ENCODE measurements at places on chromosomes 13 and 19. TPM values are rescaled to one million over a fixed set of nuclear protein-coding genes. Genes with fewer than 3 reads are reported as not detected.

GRCh38 chr13:113634279-113635047 lies 23.5 kb downstream of the ATP4B start:
- peak; percentile 12 for DNase-seq

DNA sequence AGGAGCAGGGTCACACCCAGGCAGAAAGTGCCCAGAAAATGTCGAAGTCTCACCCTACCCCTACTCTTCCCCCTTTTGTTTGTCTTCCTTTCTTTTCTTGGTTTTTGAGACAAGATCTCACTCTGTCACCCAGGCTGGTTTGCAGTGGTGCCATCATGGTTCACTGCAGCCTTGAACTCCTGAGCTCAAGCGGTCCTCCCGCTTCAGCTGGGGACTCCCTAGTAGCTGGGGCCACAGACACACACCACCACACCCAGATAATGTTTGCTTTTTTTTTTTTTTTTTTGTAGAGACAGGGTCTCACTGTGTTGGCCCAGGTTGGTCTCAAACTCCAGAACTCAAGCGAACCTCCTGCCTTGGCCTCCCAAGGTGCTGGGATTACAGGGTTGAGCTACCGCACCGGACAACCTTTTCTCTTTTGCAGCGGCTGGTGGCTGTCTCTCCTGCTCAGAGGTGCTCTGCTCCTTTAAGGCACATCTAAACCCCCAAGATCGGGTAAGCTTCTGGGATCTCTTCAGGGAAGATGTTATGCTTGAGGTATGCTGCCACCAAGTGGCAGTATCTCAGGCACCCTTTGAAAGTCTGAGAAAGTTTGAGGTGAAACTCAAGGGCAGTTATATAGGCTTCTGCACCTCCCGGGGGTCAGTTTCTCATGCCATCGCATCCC lies 22.4 kb upstream of the EBI3 start:
- DNase-seq = no peak

DNA sequence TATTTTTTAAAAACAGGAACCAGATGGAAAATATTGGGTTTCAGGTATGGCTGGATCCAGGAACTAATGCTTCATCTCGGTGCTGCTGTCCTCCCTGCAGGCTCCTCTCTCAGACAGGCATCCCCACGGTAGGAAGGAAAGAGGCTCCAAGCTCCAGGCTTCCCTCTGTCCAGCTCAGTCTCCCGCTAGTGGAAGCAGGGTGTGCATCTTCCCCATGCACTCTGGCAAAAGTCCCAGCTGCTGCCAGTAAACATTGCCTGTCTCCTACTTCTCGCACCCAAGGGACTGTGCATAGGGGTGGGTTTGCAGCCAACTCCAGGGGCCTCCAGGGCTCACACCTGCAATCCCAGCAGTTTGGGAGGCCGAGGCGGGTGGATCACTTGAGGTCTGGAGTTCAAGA lies 29.2 kb downstream of the IL12RB1 start:
- peak; percentile 58 for DNase-seq

- DNase-seq = peak; percentile 40
Measured at GRCh38 chr13:33509642-33510229, 224.2 kb upstream of the STARD13 start.

- DNase-seq = no peak
Measured at GRCh38 chr13:77508959-77509620, 26.4 kb upstream of the SCEL start.

DNA sequence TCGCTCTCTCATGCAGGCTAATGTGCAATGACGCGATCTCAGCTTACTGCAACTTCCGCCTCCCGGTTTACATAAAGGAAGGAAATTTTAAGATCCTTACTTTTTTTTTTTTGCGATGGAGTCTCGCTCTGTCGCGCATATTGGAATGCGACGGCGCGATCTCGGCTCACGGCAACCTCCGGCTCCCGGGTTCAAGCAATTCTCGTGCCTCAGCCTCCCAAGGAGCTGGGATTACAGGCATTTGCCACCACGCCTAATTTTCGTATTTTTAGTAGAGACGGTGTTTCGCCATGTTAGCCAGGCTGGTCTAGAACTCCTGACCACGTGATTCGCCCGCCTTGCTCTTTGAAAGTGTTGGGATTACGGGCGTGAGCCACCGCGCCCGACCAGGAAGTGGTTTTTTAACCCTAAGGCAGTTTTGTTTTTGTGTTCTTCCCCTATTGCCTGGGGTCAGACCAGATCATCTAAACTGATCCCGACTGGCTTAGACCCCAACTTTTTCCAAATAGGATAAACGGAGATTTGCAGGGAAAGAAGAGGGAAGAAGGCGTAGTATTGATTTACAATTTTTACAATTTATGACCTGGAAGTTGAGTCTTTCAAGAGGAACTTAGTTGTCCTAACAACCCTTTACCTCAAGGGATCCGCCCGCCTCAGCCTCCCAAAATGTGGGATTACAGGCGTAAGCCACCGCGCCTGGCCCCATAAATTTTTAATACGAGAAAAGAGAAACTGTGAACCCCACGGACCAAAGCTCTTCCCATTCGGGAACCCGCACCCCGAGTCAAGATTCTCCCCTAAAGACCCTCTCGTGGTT lies 142.0 kb downstream of the ZNF737 start:
- peak; percentile 70 for DNase-seq

DNA sequence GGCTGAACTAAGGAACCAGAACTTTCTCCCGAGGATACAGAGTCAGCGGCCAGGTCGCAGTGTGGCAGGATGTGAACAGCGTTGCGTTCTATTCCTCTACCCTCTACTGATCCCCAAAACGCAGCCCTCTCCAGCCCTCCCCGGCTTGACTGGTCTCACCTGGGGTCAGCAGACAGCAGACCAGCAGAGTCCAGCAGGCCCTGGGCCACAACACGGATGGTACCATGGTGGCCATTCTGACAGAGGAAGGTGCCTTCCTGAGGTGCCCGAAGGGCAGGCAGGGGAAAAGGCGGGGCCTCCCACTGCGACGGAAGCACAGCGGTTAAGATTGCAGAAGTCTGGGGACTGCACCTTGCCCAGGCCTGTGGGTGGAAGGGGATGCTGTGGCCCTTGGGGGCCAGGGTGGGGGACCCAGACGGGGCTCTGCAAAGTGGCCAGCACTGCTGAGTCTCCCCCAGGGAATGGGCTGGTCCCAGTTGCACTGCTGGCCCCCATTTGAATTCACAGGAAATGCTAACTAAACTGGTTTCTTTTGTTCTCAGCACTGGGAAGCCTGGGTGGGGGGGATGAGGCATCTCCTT lies at the start of gene ICAM3:
Gene ICAM3, minus strand, starts transcription at position 245 of the 581 bp plus-strand sequence. Its CDS starts 10 bp downstream, at position 235.
- DNase-seq = no peak

DNA sequence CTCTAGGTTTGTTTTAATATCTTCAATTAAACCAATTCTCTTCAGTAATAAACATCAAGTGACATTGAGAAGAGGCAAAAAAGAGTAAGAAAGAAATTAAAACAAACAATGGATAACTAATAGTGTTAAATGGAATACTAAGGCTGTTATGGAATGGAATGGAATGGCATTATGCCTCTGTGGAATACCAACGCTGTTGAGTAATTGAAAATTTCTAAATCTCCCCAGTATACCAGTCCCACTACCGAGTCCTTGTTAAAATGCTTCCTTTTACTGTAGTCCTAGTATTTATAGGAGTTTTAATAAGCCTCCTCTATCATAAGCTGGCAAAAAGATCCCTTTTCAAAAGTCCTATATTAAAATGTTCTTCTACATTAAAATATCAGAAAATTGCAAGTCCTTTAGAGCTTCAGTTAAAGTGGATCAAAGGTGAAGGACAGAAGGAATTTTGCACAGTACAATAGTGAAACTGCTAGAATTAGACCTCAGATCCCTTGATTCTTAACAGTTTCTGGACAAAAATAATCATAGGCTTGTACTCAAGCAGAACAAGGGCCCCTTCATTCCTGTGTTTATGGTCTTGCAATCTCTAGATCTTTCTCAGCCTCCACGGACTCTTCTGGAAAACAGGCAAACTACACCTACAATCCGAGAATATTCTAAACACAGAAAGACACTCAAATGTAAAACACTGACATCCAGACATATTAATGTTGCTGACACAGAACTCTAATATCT lies 128.2 kb downstream of the PCDH9 start:
- no peak for DNase-seq

- DNase-seq = no peak
Measured at GRCh38 chr19:54155694-54156093, 3.8 kb downstream of the LENG1 start.

DNA sequence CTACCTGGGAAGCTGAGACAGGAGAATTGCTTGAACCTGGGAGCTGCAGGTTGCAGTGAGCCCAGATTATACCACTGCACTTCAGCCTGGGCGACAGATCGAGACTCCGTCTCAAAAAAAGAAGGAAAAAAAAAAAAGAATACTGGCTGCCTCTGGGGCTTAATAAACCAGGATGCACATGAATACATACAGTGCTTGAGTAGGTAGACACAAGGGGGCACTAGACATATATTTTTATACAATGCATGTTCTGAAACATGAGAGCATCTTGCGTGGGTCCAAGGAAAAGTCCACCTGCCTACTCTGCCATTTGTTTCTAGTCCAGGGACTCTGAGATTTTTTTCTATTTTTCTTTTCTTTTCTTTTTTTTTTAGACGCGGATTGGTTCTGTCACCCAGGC lies 31.2 kb downstream of the KEAP1 start:
- no peak for DNase-seq

GRCh38 chr19:17264641-17264979 lies at the start of gene USHBP1:
Gene USHBP1, minus strand, starts transcription at chr19:17264745. Its CDS starts 446 bp downstream, at chr19:17264299.
- peak; percentile 53 for DNase-seq

DNA sequence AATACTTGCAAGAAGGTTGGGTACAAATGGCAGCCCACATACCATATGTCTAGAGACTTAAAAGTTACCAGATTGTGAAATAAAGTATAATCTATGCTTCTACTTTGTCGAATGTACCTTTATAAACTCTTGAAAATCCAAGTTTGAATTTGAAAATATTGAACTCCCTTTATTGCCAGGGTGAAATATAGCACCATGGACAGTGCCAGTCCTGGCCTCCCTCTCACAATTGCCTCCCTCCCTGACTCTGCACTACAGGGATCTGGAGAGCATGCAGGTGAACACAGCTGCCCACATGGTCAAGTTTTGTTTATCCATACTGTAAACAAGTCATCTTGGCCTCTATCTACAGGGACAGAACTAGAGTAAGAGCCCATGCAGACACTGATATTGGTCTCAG lies 394.1 kb upstream of the SLITRK6 start:
- no peak for DNase-seq

- DNase-seq = no peak
Measured at GRCh38 chr13:71580614-71581013, 286.4 kb downstream of the DACH1 start.

GRCh38 chr19:36488846-36489117 lies 579 bp downstream of the ZNF566 start:
- peak; percentile 30 for DNase-seq

DNA sequence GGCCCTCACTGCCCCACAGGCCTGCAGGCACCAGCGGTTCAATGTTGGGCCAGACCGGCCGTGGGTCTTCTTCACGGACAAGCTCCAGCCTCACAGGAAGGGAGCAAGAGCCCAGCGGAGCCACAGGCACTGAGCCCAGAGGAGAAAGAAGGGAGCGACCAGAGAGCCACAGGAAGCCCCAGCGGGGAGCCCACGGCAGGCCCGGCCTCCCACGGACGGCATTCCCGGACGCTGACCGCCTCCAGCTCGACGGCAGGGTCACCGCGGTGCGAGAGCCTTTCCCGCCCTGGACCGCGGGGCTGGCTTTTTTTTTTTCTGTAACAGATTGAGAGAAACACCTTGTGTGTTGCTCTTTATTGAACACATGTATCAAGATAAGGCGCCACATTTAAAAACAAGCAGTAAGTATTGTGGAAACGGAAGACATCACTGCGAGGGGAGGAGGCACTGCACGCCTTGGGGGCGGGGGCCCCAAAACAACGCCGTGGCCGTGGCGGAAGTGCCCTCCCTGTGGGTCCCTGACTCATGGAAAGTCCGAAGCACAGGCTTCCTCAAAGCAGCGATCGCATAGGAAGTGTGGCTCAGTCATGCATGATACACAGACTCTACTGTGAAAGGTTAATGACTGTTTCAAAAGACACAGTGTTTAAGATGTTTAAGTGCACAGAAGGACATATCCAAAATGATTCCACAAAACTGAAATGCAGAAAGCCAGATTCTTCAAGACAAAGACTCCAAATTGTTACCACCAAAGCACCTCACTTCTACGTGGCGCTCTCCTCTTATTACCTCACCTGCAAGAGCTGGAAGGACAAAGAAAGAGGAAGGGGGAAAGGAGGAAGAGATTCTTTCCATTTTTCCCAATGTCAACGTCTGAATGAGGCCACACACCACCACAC lies 3.5 kb downstream of the RASA3 start:
- DNase-seq = peak; percentile 83

- peak; percentile 49 for DNase-seq
Measured at GRCh38 chr19:30450835-30451321, 78.7 kb downstream of the ZNF536 start.

GRCh38 chr19:48970139-48970766 lies 5.1 kb downstream of the FTL start:
- DNase-seq = no peak

DNA sequence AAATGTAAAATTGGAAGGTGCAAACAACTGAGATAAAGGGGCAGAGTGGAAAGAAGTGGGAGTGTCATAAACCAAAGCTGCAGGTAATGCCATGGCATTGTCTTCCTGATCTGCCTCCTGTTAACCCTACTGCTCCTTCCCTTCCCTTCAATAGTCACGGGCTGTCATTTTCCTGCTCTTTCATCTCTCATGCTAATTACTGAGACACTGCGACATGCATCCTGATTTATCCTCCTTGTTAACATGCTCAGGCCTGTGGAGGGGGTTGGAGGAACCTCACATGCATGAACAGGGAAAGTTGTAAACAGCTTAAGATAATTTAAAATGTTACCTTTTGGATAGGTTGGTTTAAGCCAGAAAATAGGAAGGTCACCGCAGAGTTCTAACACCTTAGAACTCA lies 27.2 kb downstream of the CNMD start:
- no peak for DNase-seq

GRCh38 chr13:111875915-111876314 lies 191.0 kb upstream of the SOX1 start:
- DNase-seq = no peak

DNA sequence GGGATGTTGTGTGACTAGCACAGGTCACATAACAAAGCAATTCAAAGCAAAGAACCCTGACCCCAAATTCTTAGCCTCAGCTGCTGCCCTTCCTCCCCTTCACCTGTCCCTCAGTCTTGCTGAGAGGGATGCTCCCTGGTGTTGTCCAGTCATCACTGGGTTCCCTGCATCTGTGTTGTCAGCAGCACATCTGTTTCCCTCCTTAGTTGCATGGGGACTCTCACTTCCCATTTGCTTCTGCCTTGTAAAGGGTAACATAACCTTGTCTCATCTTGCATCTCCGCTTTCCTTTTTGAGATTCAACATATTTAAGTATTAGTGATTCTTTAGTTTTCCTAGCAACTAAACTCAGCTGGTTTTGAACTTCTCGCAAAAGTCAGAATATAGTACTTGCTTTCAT lies 54.0 kb downstream of the SPATA13 start:
- no peak for DNase-seq

DNA sequence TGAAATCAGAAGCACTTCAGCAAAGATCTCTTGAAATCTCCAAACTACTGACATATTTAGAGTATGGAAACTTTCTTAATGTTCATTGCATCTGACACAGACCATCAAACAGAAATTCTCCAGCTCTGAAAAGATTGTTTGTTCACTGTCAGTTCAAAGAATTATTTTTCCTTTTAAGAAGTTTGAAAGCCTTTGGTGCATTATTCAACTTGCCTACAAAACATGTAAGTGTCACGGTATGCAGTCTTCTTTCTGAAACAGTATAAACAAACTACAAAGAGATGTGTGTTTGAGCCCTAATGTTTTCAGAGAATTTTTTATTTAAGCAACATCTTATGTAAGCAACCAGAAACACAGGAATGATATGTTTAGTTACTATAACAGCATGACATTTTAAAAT lies 125.4 kb downstream of the FGF14 start:
- no peak for DNase-seq

Gene ZNF541
- total RNA-seq = 0.47 TPM

Gene PLIN5
- total RNA-seq = 44.2 TPM

Gene INTS6
- total RNA-seq = 23.5 TPM

Gene ZNF808
- 32.9 TPM for total RNA-seq

Gene VMAC
- 2.2 TPM for total RNA-seq

Measured in left ventricle myocardium superior (tissue), 1 donor.